ENCODE measurements at places on chromosomes 5 and 9.

DNA sequence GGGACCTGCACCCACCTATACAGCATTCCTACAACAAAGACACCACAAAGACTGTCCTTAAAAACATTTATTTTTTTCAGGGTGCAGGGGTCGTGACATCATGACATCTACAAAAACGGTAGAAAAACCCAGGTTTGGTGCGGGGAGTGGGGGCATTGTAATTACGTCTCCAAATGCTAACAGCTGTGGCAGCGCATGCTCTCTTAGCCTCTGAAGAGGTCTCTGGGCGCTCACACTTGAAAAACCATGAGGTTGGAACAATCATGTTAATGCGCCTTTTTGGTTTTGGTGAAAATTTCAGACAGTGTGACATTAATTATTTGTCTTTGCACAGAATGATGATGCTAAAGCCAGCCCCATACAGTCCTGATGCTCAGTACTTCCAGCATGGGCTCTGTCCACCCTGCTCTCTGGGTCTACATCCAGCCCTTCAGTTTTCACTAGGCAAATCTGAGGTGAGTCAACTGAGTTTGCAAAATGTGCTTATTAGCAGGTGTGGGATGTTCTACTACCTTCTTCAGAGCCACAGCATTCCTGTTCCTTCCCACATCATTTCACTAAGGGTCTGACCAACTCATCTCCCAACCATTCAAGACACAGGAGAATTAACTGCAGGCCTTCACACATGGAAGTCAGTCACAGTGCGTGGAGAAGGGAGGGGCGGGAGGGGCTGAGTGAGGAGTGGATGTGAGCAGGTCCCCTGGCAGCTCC is 14.1 kb downstream of the ALDH1B1 start:
- no peak for DNase-seq

DNA sequence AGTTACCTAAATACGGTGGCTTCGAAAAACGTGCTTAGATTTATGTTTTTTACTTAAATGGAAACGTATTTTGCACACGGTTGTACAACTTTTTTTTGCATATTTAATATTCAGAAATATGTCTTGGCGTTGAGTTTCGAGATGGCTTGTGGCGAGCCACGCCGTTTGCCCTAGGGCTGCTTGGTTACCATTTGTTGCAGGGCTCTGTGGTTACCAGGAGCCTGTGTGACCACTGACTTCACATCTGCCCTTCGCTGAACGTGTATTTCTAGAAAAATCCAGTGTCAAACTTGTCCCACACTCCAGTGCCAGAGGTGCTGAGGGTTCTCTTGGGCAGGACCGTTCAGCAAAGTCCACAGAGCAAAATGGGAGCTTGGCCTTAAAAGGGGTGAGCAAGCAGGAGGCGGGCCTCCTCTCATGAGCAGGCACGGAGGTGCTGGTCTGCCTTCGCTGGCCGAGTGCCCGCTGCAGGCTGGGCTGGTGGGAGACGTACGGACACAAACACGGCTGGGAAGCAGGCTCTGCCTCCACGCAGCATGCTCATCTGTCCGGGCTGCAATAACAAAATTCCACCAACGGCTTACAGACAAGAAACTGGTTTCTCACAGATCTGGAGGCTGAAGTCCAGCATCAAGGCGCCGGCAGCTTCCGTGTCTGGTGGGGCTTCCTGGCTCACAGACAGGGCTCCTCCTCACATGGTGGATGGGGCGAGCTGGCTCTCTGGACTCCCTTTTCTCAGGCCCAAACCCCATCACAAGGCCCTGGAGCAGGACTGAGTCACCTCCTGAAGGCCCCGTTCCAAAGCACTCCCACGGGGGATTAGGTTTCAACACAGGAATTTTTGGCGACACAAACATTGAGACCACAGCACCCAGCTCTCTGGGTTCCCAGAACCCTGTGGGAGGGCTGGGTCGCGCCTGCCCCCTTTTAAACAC is 5.4 kb downstream of the MRPL36 start:
- no peak for DNase-seq

DNA sequence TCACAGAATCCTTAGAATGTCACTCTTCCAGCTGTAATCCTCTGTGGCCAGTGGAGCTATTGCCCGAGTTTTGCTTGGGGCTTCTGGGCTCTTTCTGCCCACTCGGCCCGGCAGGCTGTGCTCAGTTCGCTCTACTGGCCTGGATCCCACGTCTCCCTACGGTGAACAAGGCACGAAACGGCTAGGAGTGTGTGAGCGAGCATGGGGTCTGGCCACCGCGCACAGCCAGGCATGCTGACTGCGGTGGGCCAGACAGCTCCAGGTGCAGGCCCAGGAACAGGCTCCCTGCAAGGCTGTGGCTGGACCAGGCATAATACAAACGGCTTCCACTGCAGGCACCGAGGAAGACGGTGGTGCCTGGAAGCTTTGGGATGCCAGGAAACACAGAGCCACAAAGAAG is 2035.5 kb upstream of the ACO1 start:
- DNase-seq = no peak

DNA sequence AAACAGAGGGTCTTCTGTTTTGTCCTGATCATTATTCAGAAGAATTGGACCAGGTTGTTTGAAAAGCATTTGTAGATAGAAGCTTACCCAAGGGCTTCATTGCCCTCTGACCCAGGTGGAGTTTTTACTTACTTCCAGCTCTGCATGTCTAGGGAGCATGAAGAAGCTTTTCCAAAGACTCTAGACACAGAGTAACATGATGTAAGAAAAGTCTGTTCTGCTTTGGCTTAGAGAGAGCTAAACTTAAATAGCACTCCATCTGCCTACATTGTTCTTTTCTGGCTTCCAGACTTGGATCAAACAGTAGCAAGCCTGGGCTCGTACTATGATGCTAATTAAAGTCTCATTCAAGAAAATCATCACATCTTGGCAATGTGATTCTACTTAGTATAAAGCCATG is 112.1 kb downstream of the SNCAIP start:
- DNase-seq = no peak

DNA sequence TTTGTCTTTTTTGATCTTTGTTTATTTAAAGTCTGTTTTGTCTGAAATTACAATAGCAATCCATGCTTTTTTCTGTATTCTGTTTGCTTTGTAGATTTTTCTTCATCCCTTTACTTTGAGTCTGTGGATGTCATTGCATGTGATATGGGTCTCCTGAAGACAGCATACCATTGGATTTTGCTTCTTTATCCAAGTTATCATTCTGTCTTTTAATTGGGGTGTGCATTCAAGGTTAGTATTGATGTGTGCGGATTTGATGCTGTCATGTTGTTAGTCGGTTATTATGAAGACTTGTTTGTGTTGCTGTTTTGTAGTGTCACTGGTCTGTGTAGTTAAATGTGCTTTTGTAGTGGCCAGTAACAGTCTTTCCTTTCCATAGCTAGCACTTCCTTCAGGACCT is 23.0 kb downstream of the POLK start:
- no peak for DNase-seq

DNA sequence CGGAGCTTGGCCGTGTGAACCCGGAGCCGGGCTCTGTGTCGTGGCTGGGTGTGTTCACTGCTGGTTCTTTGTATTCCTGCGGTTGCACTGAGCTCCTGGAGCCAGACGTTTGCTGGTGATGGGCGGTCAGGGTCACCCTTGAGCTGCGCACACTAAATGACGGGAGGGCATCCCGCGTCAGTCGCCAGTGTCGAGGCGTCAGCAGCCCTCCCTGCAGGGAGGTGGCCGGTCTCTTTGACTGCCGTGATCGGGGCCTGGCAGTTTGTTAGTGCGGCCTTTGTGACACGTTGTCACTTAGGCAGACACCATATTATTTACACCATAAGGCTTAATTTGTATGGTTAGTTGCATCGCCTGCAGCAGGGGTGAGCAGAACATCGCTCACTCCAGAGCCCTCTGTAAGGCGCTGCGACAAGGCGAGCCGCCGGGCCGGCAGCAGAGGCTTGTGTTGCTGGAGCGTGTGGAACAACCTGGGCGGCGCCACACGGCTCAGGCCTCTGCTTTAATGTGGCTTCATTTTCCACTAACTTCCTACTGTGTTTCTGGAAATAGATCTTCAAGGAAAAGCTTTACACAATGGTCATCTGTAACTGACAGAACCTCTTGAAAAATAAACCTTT is 8.3 kb downstream of the NDUFS6 start:
- no peak for DNase-seq

- no peak for DNase-seq
Observed at GRCh38 chr9:122374885-122375420, 4.1 kb downstream of the PTGS1 start.

- DNase-seq = no peak
Observed at GRCh38 chr9:33510262-33511183, 13.5 kb upstream of the ANKRD18B start.

GRCh38 chr9:69264526-69264925 is 60.5 kb upstream of the ENTREP1 start:
- no peak for DNase-seq

DNA sequence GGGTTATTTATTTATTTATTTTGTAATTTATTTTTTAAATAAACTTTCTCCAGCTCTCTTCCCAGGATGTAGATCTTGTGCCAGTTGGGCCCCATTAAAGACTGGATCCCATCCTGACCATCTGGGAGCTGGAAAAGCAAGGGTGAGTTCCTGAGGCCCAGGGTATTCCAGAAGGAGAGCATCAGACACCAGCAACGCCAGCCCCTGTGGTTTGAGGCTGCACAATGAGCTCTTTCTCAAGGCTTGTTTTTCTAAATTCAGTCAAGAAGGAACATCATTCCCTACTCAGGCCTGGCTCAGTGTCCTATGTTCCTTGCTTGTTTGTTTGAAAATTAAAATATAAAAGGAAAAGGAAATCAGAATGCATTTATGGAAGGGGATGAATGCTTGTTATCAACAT is 313.3 kb downstream of the EBF1 start:
- DNase-seq = no peak

- no peak for DNase-seq
Observed at GRCh38 chr5:181170237-181170825, 22.9 kb downstream of the OR2V2 start.

- DNase-seq = no peak
Observed at GRCh38 chr5:168695301-168695835, 116.2 kb upstream of the PANK3 start.

DNA sequence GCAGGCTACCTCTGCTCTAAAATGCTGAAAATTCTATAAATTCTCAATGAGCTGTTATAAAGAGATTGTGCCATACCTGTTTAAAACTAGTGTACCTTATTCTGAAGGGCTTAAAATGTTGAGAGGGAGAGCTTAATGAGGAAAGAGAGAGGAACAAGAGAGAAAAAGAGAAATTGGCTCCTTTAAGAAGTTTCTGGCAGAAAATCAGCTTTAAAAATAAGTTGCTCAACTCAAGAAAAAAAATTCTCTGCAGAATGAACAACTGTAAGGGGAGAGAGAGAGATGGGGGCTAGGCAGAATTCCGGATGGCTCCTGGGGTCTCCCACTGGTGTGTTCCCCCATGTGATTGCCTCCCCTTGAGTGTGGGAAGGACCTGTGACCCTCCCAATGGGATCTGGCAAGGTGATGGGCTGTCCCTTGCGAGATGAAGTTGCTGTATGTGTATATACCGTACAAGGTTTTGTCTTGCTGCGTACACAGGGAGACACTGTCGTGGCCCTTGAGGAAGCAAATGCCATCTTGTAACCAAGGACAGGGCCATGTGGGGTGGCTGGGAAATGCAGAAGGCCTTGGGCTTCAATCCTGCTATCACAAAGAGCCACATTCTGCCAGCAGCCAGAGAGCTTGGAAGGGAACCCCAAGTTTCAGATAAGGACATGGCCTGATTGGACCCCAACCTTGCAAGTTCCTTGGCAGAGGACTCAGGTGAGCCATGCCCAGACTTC is 64.3 kb upstream of the S1PR3 start:
- DNase-seq = no peak

- DNase-seq = no peak
Observed at GRCh38 chr5:129172580-129172979, 78.0 kb downstream of the ISOC1 start.
